ENCODE measurements at places on chromosomes 5 and 9. TPM values are rescaled to one million over a fixed set of nuclear protein-coding genes. Genes with fewer than 3 reads are reported as not detected.

TEK gene
- 39.0 TPM for total RNA-seq

DNA sequence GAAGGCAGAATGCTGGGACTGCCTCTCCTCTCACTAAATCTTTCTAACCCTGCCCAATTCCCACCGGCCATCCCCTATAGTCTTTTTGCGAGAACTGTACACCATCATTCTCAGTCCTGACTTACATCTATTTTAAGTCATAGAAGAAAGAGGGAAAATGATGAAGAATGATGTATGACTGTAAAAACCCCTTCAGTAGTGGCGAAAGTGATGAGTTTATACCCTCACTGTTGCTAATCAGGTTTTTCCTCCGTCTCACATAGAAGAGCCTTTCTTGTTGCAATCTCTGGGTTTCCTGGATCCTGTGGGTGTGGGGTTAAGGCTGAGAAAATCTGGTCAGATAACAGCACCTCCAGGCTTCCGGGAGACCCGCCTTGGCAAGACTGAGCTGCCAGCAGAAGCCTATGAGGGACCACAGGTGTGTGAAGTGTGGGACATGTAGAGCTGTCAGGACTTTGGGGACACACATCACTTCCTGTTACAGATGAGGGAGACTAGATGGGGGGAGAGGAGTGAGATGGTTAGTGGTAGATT is 147.1 kb upstream of the SLC12A2 start:
- DNase-seq = no peak
- no peaks in the 10 kb centered on the region for H3K36me3 ChIP-seq
- no peak overlapping the region for H3K27ac ChIP-seq
- no peaks in the 10 kb centered on the region for H3K27me3 ChIP-seq
- H3K4me3 ChIP-seq = no peak overlapping the region
- H3K4me1 ChIP-seq = no peaks in the 10 kb centered on the region

CENPK gene
- total RNA-seq = 11.3 TPM

GRCh38 chr9:92707530-92707929 is 37.6 kb upstream of the IPPK start:
- no peaks in the 10 kb centered on the region for H3K4me1 ChIP-seq
- no peaks in the 10 kb centered on the region for H3K36me3 ChIP-seq
- DNase-seq = no peak
- no peak overlapping the region for H3K4me3 ChIP-seq
- H3K27me3 ChIP-seq = no peaks in the 10 kb centered on the region
- H3K27ac ChIP-seq = no peak overlapping the region

GRCh38 chr5:73426034-73426433 is 22.5 kb downstream of the FOXD1 start:
- peaks cover 100% of the 10 kb centered on the region for H3K27me3 ChIP-seq
- H3K4me3 ChIP-seq = no peak overlapping the region
- H3K27ac ChIP-seq = no peak overlapping the region
- no peaks in the 10 kb centered on the region for H3K36me3 ChIP-seq
- DNase-seq = no peak

GRCh38 chr9:99069546-99069945 is 35.4 kb upstream of the TGFBR1 start:
- no peak overlapping the region for H3K27ac ChIP-seq
- H3K4me3 ChIP-seq = no peak overlapping the region

C5orf52 gene
- not detected for total RNA-seq

DNA sequence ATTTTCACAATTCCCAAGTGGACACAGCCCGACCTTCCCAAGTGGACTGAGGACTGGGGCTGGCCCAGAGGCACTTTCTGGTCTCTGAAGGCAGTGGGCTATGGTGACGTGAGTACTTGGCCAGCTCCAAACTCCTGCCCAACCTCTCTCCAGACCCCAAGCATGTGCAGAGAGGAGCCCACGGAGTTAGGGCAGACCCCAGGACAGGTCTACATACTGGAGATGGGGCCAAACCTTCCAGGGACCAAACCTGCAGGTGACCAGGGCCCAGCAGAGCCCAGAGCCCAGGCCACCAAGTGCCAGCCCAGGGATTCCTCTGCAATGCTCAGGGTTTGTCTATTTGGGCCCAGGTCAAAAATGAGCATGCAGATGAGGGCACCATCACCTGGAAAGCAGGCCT is 15.3 kb downstream of the BRD3 start:
- H3K4me3 ChIP-seq = no peak overlapping the region
- H3K4me1 ChIP-seq = peaks cover 33% of the 10 kb centered on the region
- no peaks in the 10 kb centered on the region for H3K27me3 ChIP-seq
- H3K27ac ChIP-seq = no peak overlapping the region
- H3K36me3 ChIP-seq = peaks cover 61% of the 10 kb centered on the region

DNA sequence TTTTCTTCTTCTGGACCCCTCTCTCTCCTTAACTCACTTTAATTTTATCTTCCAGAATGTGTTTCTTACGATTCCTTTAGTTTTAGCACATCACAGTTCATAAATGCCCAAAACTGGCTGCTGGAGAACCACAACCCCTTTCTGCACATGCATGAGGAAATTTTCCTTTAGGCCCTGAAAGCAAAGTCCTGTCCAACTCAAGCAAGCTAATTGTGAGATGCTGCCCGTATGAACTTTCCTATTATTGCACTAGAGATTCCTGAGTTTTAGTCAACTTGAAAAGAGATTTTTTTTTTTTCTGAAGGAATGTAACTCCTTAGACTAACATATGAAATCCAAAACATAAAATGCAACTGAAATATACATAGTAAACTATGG is 52.1 kb upstream of the DAB2 start:
- H3K4me1 ChIP-seq = peaks cover 5% of the 10 kb centered on the region
- H3K4me3 ChIP-seq = no peak overlapping the region
- no peak for DNase-seq
- no peaks in the 10 kb centered on the region for H3K27me3 ChIP-seq
- no peaks in the 10 kb centered on the region for H3K36me3 ChIP-seq
- H3K27ac ChIP-seq = no peak overlapping the region

DNA sequence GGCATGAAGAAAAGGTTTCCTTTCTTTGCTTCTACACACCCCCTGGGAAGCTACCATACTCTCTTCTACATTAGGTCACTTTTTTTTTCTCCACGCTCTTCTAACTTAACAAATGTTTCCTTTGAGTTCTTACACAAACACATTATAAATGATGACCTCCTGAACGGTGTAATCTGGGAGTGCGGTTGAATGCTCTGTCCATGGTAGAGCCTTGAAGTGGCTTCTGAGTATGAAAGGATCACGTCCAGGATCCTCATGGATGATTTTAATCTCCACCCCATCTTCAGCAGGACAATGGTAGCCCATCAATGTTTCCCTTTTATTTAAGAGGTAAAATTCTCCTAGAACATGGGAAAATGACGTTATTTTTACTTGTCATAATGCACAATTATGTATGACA is 587.3 kb downstream of the SEMA5A start:
- H3K27me3 ChIP-seq = no peaks in the 10 kb centered on the region
- H3K27ac ChIP-seq = no peak overlapping the region
- no peaks in the 10 kb centered on the region for H3K36me3 ChIP-seq
- no peak overlapping the region for H3K4me3 ChIP-seq
- no peaks in the 10 kb centered on the region for H3K4me1 ChIP-seq

GCNT4 gene
- total RNA-seq = 3.6 TPM

GRCh38 chr9:93437996-93438395 is 13.5 kb upstream of the FAM120A start:
- H3K27ac ChIP-seq = no peak overlapping the region
- no peak for DNase-seq
- H3K27me3 ChIP-seq = no peaks in the 10 kb centered on the region
- H3K4me1 ChIP-seq = no peaks in the 10 kb centered on the region
- H3K4me3 ChIP-seq = no peak overlapping the region
- H3K36me3 ChIP-seq = no peaks in the 10 kb centered on the region

Measured in left lung (tissue), 14 donors.